Activated naive CD4-positive, alpha-beta T cell (primary cell): ENCODE measurements at places on chromosomes 6 and 20.

DNA sequence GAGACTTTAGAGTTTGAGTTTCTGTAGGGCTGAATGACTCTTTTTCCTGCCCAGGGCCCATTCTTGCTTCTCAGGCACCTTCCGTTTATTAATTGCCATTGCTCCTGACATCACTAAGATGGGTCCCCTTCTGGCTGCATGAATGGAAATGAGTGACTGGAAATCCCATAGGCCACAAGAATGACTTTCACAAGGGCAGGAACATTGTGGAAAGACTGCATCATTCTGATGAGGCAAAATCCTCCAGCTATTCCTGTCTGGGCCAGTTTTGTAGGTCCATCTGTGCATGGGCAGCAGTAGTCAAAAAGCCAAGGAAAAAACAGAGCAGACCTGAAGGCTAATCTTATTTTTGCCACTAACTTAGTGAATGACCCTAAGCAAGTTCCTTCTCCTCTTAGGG, 19.3 kb downstream of the TMEM74B start:
- DNase-seq, result no peak

- DNase-seq, result no peak
Measured at GRCh38 chr6:159844737-159845645, 44.9 kb downstream of the PNLDC1 start.

- DNase-seq, result no peak
Measured at GRCh38 chr20:20217621-20218020, 150.3 kb upstream of the INSM1 start.

GRCh38 chr20:57801581-57801980, 91.8 kb upstream of the PMEPA1 start:
- no peak for DNase-seq

DNA sequence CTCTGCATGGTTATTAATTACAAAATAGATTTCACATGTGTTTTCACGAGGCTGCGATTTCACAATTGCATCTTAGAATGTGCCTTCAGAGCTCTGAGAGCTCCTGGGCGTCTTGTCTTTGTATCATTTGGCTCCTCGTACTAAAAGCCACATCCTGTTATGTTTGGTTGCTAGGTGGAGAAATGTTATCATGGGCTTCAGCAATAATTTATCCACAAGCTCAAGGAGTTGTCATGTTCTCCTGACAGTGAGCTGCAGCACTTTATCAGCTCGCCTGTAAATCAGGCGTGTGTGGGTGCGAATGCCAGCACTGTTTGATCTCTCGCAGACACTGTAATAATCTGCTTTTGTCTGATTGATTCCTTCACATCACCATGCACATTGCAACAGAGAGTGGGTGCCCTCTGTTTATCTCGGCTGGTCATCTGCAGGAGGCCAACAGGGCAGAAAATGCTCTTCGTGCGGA, 218.6 kb upstream of the ZFP64 start:
- no peak for DNase-seq

GRCh38 chr20:50367104-50367674, 143.0 kb upstream of the PTPN1 start:
- no peak for DNase-seq

DNA sequence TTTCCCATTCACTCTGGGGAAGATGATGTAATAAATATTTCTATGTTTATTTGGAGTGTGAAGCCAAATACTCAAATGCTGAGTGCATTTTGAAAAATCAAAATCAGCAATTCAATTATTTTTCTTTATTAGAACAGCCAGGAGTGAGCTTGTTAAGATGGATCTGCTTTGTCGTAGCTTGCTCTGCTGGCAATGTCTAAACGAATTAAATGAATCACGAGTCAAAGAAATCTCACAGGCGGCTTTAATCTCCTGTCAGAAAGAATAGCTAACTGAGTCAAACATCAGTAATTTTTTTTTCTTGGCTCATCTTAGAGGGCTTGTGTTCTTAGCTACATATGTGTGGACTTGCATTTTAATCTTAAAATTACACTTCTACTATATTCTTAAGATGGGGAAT, 100.2 kb upstream of the HMGN3 start:
- DNase-seq, result no peak

DNA sequence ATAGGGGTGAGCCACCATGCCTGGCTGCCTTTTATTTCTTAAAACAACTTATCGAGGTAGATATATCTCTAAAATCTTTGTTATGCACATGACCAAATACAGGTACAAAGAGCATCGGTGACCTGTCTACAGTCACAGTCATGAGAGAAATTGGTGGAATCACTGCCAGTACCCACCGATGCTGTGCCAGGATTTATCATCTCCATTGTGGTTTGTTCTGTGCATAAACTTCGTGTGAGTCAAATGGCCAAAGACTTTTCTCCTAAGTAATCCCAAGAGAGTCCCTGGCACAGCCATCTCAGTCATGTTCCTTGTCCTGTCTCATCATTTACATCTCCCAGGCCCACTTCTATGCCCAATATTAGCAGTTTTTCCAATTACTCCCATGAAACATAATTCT, 9.0 kb downstream of the GSTA3 start:
- DNase-seq, result no peak

GRCh38 chr6:125759184-125759902, 9.9 kb downstream of the HEY2 start:
- no peak for DNase-seq

GRCh38 chr6:36018339-36018738, 6.1 kb downstream of the SLC26A8 start:
- no peak for DNase-seq

DNA sequence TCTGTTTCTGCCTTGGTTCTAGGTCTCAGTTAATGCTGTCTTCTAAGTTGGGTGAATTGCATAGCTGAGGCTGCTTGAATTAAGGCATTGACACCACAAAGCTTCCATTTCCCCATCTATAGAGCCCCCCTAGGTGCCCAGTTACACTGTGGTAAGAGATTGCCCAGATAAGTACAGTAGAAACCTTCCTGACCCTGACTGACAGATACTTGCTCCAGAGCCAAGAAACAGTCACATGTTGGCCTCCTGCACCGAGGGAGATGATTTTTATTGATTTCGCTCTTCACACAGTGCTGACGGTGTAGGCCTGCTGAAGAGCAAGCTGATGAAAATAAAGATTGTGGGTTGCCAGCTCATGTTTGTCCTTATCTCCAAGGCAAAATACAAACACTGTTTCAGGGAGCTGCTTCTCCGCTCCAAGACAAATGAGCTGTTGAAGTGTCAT, 67.9 kb downstream of the TRMT11 start:
- DNase-seq, result no peak

GRCh38 chr6:16227605-16228004, 10.8 kb upstream of the GMPR start:
- DNase-seq, result no peak

GRCh38 chr6:61640463-61640862, 645.6 kb downstream of the KHDRBS2 start:
- DNase-seq, result no peak

DNA sequence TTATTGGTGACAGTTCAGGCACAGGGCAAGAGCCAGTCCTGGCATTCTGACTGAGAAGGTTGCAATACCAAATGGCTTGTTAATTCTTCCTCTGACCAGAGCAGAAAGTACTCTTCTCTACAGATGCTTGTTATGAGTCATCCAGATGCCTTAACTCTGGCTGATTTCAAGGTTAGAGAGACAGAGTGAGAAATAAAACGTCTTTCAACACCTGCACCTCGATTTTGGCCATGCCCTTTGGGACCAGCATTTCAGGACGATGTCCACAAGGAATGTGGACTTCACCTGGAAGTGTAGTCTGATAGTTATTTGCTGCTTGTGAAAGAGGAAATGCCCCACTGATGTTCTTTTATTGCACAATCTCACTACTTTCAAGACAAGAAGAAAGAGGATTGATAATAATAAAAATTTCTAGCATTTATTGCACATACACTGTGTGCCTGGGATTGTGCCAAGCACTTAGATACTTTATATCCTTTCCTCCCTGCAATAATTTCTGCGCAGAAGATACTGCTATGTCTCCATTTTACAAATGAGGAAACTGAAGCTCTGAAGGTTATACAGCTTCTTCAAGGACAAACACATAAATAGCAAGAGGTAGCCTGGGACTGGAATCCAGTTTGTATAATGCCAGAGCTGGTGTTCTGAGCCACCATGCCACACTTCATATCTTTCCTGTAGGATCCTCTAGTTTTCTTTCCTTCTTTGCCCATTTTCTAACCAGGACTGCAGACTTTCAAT, 33.5 kb upstream of the MCM3 start:
- DNase-seq, result no peak

DNA sequence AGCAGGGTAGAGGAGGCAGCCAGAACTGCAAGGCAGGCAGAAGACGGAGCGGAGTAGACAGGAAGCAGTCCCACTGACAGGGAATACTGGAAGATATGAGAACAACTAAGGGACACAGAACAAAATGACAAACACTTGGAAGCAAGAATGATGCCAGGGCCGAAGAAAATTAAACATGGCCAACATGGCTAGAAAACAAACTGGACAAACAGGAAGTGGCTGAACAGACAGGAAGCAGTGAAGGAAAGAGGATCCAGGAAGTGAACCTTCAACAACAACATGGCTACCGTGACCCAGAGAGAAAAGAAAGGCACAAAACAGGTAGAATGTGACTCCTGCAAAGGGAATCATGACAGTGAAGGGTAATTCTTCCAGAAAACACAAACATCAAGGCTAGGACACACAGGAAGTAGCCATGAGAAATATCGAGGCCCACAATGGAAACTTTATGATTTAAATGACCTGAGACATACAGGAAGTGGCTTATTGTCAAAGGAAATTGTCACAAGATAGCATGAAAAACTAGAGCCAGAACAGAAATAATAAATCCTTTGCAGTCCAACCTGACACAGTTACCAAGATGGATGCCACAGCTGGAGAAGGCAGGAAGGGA, 9.1 kb downstream of the COL11A2 start:
- no peak for DNase-seq

GRCh38 chr6:15365273-15365687, 119.4 kb downstream of the JARID2 start:
- no peak for DNase-seq

DNA sequence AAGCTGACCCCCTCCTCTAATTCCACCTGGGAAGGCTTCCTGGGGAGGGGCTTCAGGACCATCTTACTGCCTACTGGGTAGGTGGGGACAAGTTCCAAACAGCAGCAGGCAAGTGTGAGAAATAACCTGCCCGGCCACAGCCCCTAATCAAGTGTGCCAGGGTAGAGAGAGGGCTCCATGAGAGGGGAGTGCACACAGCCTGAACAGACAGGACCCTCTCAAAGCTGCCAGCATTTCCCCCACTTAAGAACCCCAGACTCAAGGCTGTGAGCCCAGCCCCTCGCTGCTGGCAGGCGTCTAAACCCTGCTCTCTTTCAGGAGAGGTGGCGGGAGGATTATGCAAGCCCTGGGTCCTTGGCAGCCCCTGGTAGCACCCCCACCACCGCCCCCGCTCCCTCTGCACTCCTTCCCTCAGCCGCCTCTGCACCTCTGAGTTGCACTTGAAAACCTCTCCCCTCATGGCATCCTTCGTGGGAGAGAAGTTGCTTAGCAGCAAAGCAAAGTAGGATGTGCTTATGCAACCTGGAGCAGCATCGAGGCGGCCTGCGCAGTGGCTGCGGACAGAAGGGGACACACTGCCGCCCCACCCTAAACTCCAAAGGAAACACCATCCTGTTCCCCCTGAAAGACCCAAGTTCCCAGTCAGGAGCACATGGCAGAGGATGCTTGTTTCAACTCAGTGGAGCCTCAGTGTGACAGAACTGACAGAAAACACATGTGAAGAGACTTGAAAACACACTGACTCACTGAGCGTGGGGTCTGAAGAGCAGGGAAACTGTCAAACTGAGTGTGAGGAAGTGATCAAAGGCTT, 10.5 kb downstream of the DDRGK1 start:
- no peak for DNase-seq

DNA sequence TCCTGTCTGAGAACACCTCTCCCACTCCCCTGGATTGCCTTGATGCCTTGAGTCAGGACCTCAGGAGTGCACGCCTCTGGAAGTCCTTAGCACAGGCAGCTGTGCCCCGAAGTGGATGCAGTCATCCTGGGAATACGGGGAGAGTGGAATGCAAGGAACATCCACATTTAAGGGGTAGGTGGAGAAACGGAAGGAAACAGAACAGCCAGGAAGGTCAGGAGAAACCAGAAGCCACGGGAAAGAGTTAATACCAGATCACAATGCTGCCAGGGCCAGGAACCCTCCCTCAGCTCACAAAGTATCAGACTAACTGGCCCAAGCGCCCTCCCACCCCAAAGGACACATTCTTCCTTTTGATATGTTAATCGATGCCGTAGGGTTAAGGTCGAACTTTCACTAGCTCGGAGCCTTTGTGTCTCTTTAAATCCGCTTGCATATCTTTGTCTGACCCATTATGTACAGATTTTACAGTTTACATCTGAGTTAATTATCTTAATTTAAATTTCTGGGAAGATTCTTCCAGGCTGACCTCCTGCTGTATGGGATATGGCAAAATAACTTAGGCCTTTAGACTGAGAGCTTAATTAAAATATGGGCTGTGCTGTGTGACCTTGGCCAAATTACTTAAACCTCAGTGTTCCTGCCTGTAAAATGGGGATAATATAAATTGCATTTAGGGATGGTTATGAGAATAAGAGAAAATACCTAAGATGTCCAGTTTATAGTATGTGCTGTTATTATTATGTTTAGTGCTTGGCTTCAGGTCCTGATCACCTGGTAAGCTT, 24.0 kb upstream of the CCND3 start:
- no peak for DNase-seq

GRCh38 chr20:56371977-56372376, 13.2 kb downstream of the FAM210B start:
- DNase-seq, result no peak

DNA sequence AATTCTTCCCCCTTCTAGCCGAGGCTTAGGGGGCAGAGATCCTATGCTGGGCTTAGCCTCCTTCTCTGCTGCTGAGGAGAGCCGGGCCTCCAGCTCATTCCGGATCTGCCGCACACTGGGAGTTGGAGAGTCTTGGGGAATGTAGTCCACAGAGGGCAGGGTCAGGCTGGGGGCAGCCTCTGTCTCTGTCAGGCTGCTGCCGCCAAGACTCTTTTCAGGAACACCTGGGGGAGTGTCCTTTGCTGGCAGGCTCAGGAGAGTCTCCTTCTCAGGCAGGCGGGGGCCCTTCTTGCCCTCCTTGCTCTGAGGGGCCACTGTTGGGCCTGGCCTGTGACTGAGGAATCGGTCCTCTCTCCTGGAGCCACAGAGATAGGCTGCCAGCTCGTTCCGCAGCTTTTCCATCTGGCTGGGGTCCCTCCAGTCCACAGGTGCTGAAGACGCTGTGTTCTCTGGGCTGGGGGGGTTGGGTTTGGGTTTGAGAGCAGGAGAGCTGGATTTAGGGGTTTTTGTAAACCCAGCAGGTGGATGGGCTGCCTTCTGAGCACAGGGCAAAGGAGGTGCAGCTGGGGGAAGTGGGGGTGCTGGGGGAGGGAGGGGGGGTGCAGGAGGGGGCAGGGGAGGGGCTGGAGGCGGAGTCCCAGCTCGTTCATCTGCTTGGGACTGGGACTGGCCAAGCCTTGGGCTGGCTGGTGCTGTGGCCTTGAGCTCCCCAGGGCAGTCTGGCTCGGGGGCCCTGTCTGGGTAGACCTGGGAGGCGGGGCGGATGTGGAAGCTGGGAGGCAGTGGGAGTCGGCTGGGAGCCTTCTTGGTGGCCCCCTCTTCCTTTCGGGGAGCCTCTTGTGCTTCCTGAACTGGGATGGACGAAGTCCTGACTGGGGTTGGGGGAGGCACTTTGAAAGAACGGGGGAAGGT, 36.1 kb downstream of the C6orf132 start:
- DNase-seq, result no peak

- no peak for DNase-seq
Measured at GRCh38 chr6:5091210-5092069, 6.3 kb downstream of the PPP1R3G start.

GRCh38 chr20:44442298-44443070, 33.2 kb upstream of the TTPAL start:
- DNase-seq, result no peak

- DNase-seq, result no peak
Measured at GRCh38 chr6:20124545-20124944, 87.7 kb downstream of the MBOAT1 start.
